ENCODE measurements at places on chromosomes 1 and 21. TPM values are rescaled to one million over a fixed set of nuclear protein-coding genes. Genes with fewer than 3 reads are reported as not detected.
A peak's percentile ranks its signal among the peaks of the same experiment; 100 is the strongest.

Gene CHI3L1
- not detected for total RNA-seq

- no peaks in the 10 kb centered on the region for H3K36me3 ChIP-seq
- H3K4me3 ChIP-seq = no peak overlapping the region
- no peak for DNase-seq
- no peak overlapping the region for H3K27ac ChIP-seq
- no peaks in the 10 kb centered on the region for H3K4me1 ChIP-seq
Measured at GRCh38 chr1:22591576-22591975, 28.3 kb downstream of the EPHA8 start.

Gene L1TD1
- not detected for total RNA-seq

DNA sequence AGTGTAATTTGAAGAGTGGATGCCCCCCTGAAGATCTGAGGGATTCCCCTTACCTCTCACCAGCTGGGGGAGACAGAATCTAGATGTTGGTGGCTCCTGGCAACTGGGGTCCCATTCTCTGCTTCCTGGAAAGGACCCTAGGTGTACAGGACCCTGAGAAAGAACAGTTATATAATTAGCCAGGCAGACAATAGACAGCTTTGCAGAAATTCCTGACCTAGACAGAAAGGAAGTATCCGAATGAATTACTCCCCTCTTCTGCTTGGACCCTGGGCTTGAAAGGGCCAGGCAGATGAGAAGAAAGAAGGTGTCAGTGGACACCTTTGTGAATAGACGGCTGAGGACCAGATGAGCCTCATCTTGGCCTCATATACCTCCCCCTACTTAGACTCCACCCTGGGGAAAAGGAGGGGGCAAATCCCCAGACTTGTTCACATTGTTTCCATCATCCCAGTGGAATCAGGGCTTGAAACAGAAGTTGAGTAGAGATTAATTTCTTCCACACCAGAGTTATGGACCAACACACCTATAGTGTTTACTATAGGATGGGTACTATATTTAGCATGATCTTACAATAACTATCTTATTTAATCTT lies 1.8 kb upstream of the IQGAP3 start:
- H3K4me1 ChIP-seq = peaks cover 24% of the 10 kb centered on the region
- no peak overlapping the region for H3K27ac ChIP-seq

GRCh38 chr21:14383596-14384180 lies 742 bp upstream of the HSPA13 start:
- 0 out of 3 replicates have a peak, but pooled peaks cover 6% of the 10 kb centered on the region for H3K36me3 ChIP-seq
- peak overlapping the region; percentile 81 for H3K4me3 ChIP-seq
- H3K4me1 ChIP-seq = peaks cover 29% of the 10 kb centered on the region
- DNase-seq = no peak

DNA sequence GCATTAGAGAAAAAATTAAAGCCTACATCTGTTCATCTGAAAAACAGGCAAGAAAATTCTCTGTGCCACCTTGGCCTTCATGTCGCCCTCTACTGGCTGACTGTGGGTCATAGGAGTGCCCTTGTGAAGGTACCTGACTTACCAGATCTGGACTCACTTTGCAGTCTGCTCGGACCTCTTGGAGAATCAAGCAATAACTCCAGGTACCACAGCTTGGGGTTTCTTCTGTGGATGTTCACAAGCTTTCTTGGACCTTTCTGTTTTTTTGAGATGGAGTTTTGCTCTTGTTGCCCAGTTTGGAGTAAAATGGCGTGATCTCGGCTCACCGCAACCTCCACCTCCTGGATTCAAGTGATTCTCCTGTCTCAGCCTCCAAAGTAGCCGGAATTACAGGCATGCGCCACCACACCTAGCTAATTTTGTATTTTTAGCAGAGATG lies 2.4 kb upstream of the PRAMEF18 start:
- H3K36me3 ChIP-seq = no peaks in the 10 kb centered on the region
- H3K27ac ChIP-seq = no peak overlapping the region
- no peak for DNase-seq
- H3K4me3 ChIP-seq = no peak overlapping the region
- H3K4me1 ChIP-seq = no peaks in the 10 kb centered on the region

DNA sequence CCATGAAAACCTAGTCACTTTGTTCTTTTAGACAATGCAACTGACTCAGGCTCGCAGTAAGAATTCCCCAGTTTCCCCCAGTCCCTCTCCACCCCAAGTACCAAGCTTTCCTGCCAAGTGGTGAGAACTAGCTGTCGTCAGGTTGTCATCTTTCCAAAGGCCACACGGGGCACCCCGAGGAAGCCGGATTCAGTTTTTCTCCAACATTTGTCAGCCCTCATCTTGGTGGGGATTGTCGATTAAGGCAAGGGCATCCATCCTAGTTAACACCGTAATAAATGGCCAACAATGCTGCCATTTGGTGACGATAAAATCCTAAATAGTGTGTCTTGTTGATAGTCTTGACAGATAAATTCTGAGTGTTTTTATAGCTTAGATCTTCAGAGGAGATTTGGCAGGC lies 55.9 kb upstream of the PROX1 start:
- no peak overlapping the region for H3K27ac ChIP-seq
- H3K4me1 ChIP-seq = no peaks in the 10 kb centered on the region
- no peaks in the 10 kb centered on the region for H3K27me3 ChIP-seq
- no peak for DNase-seq

- peaks cover 45% of the 10 kb centered on the region for H3K4me1 ChIP-seq
- H3K4me3 ChIP-seq = peak overlapping the region; percentile 96
Measured at GRCh38 chr1:201468501-201468843, 516 bp downstream of the PHLDA3 start.

GRCh38 chr1:218939095-218939494 lies 234.6 kb upstream of the LYPLAL1 start:
- H3K36me3 ChIP-seq = no peaks in the 10 kb centered on the region
- H3K4me1 ChIP-seq = no peaks in the 10 kb centered on the region
- no peak overlapping the region for H3K4me3 ChIP-seq
- H3K27me3 ChIP-seq = no peaks in the 10 kb centered on the region

GRCh38 chr1:59666106-59666505 lies 148.6 kb upstream of the HOOK1 start:
- H3K4me3 ChIP-seq = no peak overlapping the region
- H3K27me3 ChIP-seq = no peaks in the 10 kb centered on the region
- no peaks in the 10 kb centered on the region for H3K36me3 ChIP-seq
- peaks cover 64% of the 10 kb centered on the region for H3K4me1 ChIP-seq
- no peak overlapping the region for H3K27ac ChIP-seq

- no peak overlapping the region for H3K4me3 ChIP-seq
- no peaks in the 10 kb centered on the region for H3K36me3 ChIP-seq
- H3K27ac ChIP-seq = no peak overlapping the region
- peaks cover 15% of the 10 kb centered on the region for H3K4me1 ChIP-seq
- no peak for DNase-seq
- H3K27me3 ChIP-seq = no peaks in the 10 kb centered on the region
Measured at GRCh38 chr1:223652436-223652941, 13.0 kb downstream of the CAPN8 start.

Gene IGSF9
- total RNA-seq = not detected

Gene NBPF26
- 3.9 TPM for total RNA-seq

GRCh38 chr1:197468543-197469175 lies 200.6 kb downstream of the CRB1 start:
- H3K36me3 ChIP-seq = no peaks in the 10 kb centered on the region
- no peak overlapping the region for H3K27ac ChIP-seq
- no peak for DNase-seq
- H3K4me1 ChIP-seq = peaks cover 6% of the 10 kb centered on the region
- no peak overlapping the region for H3K4me3 ChIP-seq

GRCh38 chr21:43864313-43864961 lies 586 bp upstream of the AGPAT3 start:
- peaks cover 14% of the 10 kb centered on the region for H3K27me3 ChIP-seq
- H3K4me1 ChIP-seq = peaks cover 57% of the 10 kb centered on the region
- peaks cover under 1% of the 10 kb centered on the region for H3K36me3 ChIP-seq
- no peak overlapping the region for H3K27ac ChIP-seq
- H3K4me3 ChIP-seq = peak overlapping the region; percentile 69

DNA sequence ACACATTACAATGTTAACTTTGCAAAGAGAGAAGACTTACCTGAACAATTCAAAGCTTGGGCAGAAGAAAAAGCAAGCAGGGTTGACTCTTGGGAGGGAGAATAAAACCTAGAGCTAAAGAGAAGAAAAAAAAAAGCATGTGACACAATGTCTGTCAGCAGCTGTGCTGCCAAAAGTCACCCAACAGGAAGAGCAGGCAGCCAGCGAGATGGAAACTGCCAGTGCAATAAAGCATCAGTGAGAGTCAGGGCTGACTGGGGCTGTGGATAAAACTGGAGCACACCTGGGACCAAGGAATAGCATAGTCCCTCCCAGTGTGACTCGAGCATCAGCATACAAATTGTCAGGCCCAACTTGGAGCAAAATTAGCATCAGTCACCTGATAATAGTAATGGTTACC lies 65.0 kb upstream of the SLC22A15 start:
- H3K4me1 ChIP-seq = no peaks in the 10 kb centered on the region
- H3K36me3 ChIP-seq = no peaks in the 10 kb centered on the region
- no peak overlapping the region for H3K27ac ChIP-seq
- H3K27me3 ChIP-seq = no peaks in the 10 kb centered on the region
- no peak overlapping the region for H3K4me3 ChIP-seq

DNA sequence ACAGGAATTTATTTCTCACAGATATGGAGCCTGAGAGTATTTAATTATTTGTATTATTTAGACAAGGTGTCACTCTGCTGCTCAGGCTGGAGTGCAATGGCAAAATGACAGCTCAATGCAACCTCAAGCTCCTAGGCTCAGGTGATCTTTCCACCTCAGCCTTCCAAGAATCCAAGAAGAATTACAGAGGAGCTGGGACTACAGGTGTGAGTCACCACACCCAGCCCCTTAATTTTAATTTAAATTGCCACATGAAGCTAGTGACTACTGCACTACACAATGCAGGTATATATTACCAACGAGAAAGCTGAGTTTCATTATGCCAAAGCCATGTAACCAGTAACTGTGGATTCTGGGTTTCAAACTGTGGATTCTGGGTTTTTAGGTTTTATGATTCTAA lies 2.1 kb downstream of the KHDC4 start:
- H3K4me1 ChIP-seq = peaks cover 50% of the 10 kb centered on the region
- no peak overlapping the region for H3K4me3 ChIP-seq
- no peak overlapping the region for H3K27ac ChIP-seq

GRCh38 chr1:4678066-4678717 lies 23.8 kb downstream of the AJAP1 start:
- peaks cover 1% of the 10 kb centered on the region for H3K27me3 ChIP-seq
- H3K36me3 ChIP-seq = no peaks in the 10 kb centered on the region
- H3K27ac ChIP-seq = no peak overlapping the region
- DNase-seq = no peak

GRCh38 chr1:2477791-2478499 lies 1.9 kb downstream of the PLCH2 start:
- H3K4me3 ChIP-seq = no peak overlapping the region
- no peaks in the 10 kb centered on the region for H3K36me3 ChIP-seq
- peak; percentile 9 for DNase-seq
- peaks cover 11% of the 10 kb centered on the region for H3K4me1 ChIP-seq
- H3K27ac ChIP-seq = no peak overlapping the region

GRCh38 chr1:46508757-46509156 lies 19.1 kb downstream of the DMBX1 start:
- no peak overlapping the region for H3K27ac ChIP-seq
- H3K27me3 ChIP-seq = peaks cover 4% of the 10 kb centered on the region
- no peak for DNase-seq
- H3K4me3 ChIP-seq = no peak overlapping the region

Gene DCST1
- not detected for total RNA-seq

- H3K27me3 ChIP-seq = peaks cover 28% of the 10 kb centered on the region
- H3K36me3 ChIP-seq = no peaks in the 10 kb centered on the region
- no peaks in the 10 kb centered on the region for H3K4me1 ChIP-seq
Measured at GRCh38 chr1:3501856-3502640, 47.6 kb downstream of the ARHGEF16 start.

Gene MAP3K6
- total RNA-seq = 2.7 TPM

- peak overlapping the region; percentile 99 for H3K27ac ChIP-seq
- peaks cover 51% of the 10 kb centered on the region for H3K4me1 ChIP-seq
- no peaks in the 10 kb centered on the region for H3K36me3 ChIP-seq
- peak; percentile 88 for DNase-seq
- peak overlapping the region; percentile 98 for H3K4me3 ChIP-seq
Measured at GRCh38 chr1:15848929-15849774, 1.6 kb downstream of the SPEN start.

DNA sequence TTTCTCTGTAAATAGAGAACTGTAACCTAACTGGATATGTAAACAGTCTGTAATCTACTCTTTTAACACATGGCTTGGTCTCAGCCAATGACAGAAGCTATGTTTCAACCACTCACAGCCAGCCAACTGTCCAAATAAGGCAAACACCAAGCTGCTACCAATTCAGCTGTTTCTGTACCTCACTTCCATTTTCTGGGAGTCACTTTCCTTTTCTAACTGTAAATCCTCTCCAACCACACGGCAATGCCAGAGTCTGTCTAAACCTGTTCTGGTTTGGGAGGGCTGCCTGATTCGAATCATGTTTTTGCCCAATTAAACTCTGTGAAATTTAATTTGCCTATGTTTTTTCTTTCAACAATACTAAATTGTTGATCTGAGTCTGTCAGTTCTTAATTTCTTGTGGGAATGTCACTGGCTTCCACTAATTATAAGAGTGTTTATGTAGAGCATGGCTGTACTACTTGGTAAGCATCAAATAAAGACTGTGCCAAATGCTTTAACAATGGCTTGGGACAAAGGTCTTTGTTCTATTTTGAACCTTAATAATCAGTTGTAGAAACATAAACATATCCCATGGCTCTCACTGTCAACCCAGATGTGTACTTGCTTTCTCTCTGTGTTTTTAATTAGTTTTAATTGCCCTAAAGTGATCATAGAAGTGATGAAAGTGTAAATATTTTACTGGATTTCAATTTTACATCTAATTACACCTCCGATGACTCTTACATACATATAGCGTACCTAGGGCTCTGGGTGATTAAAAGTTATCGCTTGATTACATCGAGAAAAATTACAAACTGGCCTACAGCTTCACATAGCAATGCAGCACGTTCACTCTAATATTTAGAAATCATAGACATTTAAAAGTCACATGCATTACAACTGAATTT lies 1144.6 kb upstream of the TMPRSS15 start:
- H3K36me3 ChIP-seq = no peaks in the 10 kb centered on the region
- no peak for DNase-seq
- H3K4me1 ChIP-seq = no peaks in the 10 kb centered on the region
- no peak overlapping the region for H3K4me3 ChIP-seq
- no peaks in the 10 kb centered on the region for H3K27me3 ChIP-seq

GRCh38 chr1:201734786-201735185 lies 94.2 kb upstream of the IPO9 start:
- no peak overlapping the region for H3K4me3 ChIP-seq
- H3K4me1 ChIP-seq = no peaks in the 10 kb centered on the region
- peaks cover 51% of the 10 kb centered on the region for H3K27me3 ChIP-seq
- DNase-seq = no peak

All from HepG2 (cell line).